ENCODE measurements at places on chromosomes 3 and 15. TPM values are rescaled to one million over a fixed set of nuclear protein-coding genes. Genes with fewer than 3 reads are reported as not detected.

TP63 gene
- total RNA-seq = 0.21 TPM

GATM gene
- total RNA-seq = 2.3 TPM

FXR1 gene
- 161 TPM for total RNA-seq

ECE2 gene
- total RNA-seq = not detected

TF gene
- total RNA-seq = not detected

SEMA6D gene
- under 0.01 TPM for total RNA-seq

Measured in mononuclear cell (primary cell).